ENCODE measurements at places on chromosomes 7 and 10.

DNA sequence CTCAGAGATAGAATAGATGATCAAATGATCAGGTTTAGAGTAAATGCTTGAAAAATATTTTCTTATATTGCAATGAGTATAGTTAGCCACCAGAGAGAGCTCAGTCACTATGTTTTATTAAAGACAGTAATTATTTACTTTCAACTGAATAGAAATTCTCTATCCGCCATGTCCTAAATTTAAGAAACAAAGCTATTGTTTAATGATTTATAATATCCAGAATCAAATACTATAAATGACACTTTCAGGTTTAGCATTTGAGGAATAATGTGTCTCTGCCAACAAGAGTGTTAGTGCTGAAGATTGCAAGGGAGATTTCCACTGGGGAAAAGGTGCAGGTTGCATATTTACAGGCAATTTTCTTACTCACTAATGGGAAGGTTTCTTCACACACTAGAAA is 184.7 kb downstream of the DGKB start:
- no peak for DNase-seq

DNA sequence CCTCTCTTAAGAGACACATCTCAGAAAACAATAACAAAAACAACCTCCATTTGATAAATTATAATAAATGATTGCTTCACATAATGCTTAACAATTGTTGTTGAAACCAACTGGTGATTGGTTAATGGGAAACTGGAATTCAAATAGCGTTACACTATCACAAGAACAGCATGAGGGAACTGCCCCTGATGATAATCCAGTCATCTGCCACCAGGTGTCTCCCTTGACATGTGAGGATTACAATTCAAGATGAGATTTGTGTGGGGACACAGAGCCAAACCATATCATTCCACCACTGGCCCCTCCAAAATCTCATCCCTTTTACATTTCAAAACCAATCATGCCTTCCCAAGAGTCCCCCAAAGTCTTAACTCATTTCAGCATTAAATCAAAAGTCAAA is 375.9 kb downstream of the BMPER start:
- no peak for DNase-seq

GRCh38 chr7:101915000-101915399 is 97.6 kb downstream of the CUX1 start:
- DNase-seq, result no peak

DNA sequence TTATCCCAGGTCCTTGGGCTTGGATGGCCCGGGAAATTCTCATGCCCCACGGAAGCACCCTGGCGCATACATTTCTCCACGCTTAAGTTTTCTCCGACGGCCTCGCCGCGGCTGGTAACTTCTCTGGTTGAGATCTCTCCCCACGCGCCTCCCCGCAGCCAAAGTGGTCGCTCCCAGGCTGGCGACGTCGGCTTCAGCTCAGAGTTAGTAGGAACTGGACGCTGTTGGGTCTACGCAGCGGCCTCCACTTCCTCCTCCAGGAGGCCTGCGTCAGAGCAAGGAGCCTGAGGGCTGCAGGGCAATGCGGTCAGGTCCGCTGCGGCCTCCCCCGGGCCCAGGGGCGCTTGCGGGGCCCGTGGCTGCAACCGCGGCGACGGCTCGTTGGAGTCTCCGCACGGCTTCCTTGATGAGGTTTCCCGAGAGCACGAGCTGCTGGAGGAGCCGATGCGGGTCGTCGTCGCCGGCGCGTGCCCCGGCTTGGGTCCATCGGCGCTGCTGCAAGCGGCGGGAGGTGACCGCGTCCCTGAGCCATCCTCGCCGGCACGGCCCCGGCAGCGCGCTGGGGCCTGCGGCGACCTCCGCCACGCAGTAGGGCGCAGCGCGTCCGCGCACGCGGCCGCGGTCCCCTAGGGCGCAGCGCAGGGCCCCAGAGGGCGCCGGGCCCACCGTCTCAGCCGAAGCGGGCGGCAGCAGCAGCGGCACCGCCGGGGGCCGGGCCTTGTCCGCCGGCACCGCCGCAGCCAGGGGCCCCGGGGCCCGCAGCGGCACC is 744 bp downstream of the FRAT2 start:
- no peak for DNase-seq

GRCh38 chr10:103736763-103737162 is 118.6 kb downstream of the SH3PXD2A start:
- no peak for DNase-seq

GRCh38 chr7:111409714-111410422 is 152.4 kb downstream of the IMMP2L start:
- DNase-seq, result no peak

GRCh38 chr7:11748884-11749283 is 83.1 kb downstream of the THSD7A start:
- DNase-seq, result no peak

DNA sequence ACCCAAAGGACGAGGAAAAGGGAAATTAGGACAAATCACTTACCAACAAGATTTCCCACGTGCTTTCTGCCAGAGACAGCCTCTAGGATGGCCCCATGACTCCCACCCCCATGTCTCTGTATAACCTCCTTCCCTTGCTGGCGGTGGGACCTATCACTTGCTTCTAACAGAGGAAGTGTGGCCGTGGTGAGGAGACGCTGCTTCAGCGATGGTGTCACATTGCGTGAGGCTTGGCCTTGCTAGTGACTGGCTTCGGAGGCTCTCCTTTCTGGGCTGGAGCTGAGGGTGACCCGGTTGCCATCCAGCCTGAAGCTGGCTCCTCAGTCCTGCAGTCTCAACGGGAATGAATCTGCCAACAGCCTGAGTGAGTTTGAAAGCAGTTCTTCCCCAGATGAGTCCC is 123.7 kb downstream of the ANLN start:
- DNase-seq, result no peak

- no peak for DNase-seq
Measured at GRCh38 chr10:30058570-30059132, 735 bp downstream of the JCAD start.

- DNase-seq, result no peak
Measured at GRCh38 chr10:43235070-43235900, 31.6 kb downstream of the RASGEF1A start.

DNA sequence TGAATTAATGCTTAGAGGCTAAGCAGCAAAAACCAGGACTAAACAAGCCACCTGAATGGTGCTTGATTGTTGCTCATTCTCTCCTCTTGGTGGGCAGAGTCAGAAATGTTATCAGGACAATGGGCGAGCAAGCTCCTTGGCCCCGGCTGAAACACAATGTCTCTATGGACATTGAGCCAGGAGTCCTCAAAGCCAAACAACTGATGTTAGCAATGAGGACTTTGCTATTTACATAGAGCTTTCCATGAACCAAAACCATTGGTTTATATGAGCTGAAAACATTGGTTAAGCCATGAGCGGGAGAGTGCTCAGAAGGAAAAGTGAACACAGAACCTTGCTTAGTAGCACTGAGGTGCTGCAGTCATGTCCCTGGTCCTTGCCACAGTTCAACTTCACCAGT is 21.5 kb upstream of the NPVF start:
- no peak for DNase-seq

GRCh38 chr7:103879928-103880600 is 109.4 kb downstream of the RELN start:
- DNase-seq, result no peak

DNA sequence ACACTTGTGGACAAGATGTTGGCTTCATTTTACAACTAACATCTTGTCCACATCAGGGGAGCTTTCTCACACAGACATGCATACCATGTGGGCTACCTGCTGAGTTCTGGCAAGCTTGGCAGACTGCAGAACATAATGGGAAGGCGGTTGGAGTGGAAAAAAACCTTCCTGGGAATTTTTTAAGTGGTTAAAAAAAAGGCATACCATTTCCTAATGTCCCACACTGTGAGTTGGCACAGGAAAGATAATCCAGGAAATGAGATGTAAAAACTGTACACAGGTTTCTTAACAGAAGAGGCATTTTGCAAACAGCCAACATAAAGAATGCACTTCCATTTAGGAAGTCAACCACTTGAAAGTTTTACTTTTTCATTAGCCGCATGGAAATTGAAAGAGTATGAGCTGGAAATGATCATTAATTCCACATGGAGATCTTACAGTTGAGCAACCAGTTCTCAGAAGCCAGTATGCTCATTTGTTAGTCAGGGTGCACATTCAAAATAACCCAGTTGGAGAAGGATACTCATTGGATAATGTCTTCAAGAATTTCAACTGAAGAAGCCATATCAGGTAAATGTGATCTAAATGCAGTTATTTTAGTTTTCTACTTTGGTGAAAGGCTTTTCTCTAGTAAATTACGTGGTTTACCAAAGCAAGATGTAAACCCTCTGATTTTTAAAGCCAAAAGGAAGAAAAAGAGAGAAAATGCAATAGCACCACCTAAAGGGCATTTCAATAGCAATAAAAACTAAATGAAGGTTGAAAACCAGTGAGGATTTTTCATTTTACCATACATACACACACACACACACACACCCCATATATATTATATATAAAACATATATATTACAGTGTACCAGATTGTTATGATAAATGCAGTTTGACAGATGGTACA is 194.0 kb downstream of the TAX1BP1 start:
- DNase-seq, result no peak

DNA sequence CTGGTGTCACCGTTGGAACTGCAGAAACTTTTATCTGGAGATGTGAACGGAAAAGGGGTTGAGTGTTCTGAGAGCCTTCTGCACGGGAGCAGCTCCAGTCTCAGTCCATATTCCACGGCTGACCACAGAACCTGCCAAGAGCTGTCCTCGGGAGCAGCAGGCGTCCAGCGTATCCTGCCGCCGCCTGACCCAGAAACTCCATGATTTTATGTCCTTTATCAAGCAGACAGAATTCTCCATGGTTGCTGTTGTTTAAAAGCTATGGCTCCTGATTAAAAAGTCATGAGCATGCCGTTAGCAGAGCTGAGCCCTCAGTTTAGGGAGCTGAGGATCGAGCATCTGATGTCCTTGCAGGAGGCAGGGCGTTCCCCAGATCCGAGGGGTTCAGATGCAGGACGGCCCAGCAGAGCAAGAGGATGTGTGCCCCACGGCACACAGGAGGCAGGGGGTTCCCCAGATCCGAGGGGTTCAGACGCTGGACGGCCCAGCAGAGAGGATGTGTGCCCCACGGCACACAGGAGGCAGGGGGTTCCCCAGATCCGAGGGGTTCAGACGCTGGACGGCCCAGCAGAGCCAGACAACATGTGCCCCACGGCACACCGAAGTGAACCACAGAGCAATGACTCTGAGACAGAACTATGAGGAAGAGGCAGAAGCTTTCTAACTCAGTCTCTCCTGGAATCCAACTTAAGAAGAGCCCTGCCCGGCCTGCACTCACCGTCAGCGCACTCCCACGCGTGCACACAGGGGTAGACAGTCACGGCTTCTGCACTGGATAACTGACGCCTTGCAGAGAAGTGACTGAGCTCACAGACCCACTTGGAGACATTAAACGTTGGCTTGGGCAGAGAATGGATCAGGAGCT is 96.4 kb downstream of the WDR37 start:
- DNase-seq, result no peak

- DNase-seq, result no peak
Measured at GRCh38 chr7:88399696-88400240, 93.1 kb upstream of the STEAP4 start.

GRCh38 chr7:47310020-47310419 is 271.9 kb downstream of the TNS3 start:
- no peak for DNase-seq

DNA sequence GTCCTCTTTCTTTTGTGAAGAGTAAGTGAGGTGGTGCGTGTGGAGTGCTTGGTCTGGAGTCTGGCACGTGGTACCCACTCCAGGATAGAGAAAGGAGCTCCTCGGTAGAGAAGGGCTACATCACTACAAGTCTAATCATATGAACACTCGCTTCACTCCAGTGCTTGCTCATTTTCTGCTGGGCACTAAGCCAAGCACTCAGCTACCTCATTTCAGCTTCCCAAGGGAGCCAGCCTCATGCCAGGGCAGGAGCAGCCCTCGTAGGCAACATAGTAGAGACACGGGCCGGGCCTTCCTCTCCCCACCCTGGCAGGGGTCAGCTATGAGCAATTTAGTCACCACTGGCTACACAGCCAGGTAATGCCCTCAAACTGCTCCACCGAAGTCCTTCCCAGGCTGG is 11.4 kb upstream of the HSPA12A start:
- no peak for DNase-seq

DNA sequence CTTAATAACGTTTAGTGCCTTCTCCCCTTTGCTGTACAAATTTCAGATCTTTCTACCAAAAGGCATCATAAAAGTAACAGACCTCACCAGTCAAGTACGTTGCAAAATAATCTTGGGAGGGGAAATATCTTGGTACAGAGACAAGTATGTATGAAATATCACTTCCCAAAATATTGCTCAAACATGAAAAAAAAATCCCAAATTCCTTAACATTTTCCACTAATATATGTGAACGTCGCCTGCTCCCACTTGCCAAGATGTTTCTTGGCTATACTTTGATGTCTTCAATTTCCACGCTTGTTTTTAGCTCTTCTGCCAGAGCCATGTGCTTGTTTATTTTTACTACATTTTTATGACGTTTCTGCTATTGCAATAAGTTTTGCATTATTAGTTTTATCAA is 223.5 kb downstream of the PLXNA4 start:
- DNase-seq, result no peak

DNA sequence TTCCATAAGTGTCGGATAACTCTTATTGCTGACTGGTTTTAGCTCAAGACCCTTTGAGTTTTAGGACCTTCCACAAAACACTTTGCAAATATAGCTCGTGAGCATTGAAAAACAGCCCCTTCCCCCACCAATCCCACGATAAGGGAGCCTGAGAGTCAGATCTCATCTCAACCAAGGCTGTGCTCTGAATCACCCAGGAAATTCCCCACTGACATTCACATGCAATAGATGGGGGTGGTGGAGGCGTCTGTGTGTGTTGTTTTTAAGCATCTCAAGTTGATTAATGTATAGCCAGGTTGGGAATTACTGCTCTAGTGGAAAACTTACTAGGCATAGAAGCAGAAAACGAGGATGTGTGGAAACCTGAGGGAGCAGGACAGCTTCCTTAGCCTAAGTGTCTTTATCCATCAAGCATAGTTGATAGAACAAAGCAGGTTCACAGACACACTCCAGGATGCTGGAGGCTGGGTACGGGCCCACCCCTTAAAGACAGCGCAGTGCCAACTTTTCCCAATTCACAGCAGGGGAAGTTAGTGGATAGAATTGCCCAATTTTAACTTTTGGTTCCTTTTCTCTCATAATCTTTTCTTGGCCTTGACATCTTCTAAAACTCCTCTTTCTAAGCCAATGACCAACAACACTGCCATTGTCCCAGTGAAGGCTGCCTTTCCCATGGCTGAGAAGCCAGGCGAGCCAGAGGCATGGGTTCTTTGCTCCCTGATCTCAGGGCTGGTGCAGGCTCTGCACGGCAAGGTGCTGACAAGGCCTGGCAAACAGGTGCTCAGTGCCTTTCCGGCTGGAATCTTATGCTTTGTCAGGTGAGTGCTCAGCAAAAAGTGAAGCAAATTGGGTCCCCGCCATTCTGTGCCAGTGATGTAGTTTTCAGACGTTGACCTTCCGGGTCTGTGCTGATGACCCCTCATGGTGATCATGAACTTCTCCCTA is 98.5 kb upstream of the INSIG1 start:
- no peak for DNase-seq

GRCh38 chr10:49367600-49367999 is 28.3 kb downstream of the DRGX start:
- no peak for DNase-seq

Data from activated naive CD4-positive, alpha-beta T cell (primary cell).